ENCODE measurements at places on chromosomes 5 and 9.
A peak's percentile ranks its signal among the peaks of the same experiment; 100 is the strongest.

- peak; percentile 58 for DNase-seq
Measured at GRCh38 chr9:135504262-135505243, 4.1 kb downstream of the MRPS2 start.

GRCh38 chr9:76247426-76247825, 146.8 kb downstream of the RFK start:
- DNase-seq, result no peak

DNA sequence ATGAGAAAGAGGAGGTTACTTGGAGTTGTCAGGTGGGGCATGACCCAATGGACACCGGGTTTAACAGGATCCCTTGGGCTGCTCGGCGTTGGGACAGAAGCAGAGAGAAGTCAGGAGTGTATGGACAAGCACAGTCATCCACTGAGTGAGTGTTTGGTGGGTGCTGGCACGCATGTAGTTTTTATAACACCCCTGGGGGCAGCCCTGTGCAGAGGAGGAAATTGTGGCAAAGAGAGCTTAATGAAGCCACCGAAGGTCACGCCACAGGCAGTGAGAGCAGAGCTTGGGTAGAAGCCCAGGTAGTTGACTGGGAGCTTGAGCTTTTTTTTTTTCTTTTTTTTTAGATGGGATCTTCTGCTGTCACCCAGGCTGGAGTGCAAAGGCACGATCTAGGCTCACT, 43.2 kb upstream of the IER5L start:
- DNase-seq, result no peak

DNA sequence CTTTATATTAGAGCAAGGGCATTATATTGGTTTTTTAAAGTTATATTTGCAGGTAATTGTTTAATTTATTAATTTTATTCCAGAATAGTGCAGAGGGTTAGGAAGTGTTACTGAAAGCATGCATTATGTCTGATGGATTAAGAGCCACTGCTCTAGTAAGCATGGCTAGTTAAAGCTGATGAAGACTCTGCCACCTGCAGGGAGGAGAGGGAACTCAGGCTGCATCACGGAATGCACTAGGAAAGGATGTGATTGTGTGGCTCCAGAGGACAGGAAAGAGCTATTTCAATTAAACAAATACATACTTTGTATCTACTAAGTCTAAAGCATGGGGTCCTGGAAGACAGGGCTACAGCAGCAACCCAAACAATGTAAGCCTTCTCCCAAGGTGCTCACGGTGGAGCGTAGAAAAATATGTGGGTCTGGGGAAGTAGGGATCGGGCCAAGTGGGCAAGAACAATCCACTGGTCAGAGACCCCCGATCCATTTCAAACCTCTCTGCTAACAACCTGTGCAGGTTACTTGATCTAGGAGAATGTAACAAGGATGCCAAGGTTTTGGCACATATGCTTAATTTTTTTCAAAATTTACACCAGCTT, 15.3 kb upstream of the GRXCR2 start:
- no peak for DNase-seq

DNA sequence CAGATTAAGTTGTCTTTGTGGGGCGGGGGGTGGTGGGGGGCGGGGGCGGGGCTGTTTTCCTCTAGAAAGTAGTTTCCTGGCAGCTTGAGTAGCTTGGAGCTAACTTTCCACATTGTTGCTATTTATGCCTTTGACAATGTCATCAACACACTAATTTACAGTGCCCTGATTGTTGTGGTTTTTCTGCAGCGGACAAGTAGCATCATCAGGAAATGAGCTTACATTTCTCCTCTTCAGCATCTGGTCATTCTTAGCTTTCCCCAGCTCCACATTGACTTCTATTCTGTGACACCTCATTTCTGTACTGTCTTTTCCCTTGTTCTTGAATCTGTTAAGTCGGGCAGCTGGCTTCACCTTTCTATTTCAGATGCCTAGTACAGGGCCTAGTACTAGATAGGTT, 112.3 kb upstream of the RAD23B start:
- no peak for DNase-seq

DNA sequence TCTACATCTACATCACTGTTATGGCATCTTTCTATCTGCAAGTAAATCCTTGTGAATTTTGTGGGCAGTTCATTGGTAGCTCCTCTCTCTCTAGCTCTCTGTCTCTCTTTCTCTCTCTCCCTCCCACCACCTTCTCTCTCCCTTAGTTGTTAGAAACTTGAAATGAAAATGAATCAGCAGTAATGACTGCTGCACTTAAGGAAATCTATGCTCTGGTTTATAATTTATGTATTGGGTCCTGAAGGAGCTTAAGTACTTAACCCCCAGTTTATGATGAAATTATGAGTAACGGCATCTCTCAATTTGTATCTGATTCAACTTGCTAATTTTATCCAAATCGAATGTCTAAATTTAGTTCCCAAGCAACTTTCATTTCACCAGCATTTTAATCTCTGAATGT, 52.0 kb upstream of the PTGER4 start:
- DNase-seq, result no peak

GRCh38 chr5:39273314-39273954, 54.1 kb upstream of the FYB1 start:
- no peak for DNase-seq

DNA sequence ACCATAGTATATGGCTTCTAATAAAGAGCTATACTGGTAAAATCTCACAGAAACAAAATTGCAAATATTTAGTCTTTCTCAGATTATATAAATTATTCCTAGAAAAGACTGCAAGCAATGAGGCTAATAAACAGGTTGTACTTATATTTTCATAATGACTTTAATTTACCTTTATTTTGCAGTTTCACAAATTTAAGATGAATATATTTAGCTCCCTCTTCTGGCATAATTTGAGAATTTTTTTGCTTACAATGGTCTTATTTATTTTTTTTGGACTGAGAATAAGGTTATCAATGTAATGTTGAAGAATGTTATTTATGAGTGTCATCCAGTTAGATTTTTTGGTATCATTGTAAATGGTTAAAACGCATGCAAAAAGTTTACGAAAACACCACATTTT, 56.7 kb downstream of the PIK3R1 start:
- DNase-seq, result no peak

DNA sequence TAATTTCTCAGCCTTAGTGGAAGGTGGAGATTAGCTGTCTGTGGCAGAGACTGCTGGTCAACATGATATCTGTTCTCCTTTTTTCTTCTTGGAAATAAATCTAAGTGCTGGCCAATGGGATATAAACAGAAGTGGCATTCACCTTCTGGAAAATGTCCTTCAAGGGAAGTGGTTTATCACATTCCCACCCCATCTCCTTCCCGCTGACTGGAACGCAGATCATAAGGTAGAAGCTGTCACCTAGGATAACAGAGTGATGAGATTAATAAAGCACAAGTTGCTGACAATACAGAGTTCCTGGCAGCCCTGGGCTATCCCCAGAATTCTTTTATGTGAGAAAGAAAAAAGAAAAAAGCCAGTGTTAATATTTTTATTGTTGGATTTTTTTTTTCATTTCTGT, 109.7 kb upstream of the OSMR start:
- DNase-seq, result no peak

All from stimulated activated CD4-positive, alpha-beta T cell treated with anti-CD3 and anti-CD28 coated beads, Interleukin-1b, Interleukin-23, amount 100 ng/mL, for 48 hours (primary cell).